ENCODE measurements at places on chromosomes 12 and 14. TPM values are rescaled to one million over a fixed set of nuclear protein-coding genes. Genes with fewer than 3 reads are reported as not detected.

Gene KLHL33
- total RNA-seq = not detected

Gene TAS2R42
- not detected for total RNA-seq

Gene RNASE1
- 82.6 TPM for total RNA-seq

Gene SYNDIG1L
- not detected for total RNA-seq

Gene KRT2
- not detected for total RNA-seq

Gene NOC4L
- 13.4 TPM for total RNA-seq

Gene COX8C
- total RNA-seq = not detected
